ENCODE measurements at places on chromosomes 16 and 17.

DNA sequence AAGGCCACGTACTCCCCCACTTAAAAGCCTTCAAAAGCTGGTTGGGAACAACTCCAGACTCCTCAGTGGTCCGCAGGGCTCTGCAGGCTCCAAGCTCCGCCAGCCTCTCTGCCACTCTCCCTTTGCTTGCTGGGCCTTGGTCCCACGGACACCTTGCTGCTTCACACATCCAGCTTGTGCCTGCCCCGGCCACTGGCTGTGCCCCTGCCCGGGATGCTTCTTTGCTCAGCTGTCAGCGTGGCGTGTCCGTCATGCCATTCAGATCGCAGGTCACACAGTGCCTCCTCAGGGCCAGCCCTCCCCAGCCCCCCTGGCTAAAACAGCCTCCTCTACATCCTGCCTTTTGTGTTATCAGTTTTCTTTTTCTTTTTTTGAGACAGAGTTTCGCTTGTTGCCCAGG lies 11.8 kb downstream of the ASPHD1 start:
- no peak for DNase-seq

DNA sequence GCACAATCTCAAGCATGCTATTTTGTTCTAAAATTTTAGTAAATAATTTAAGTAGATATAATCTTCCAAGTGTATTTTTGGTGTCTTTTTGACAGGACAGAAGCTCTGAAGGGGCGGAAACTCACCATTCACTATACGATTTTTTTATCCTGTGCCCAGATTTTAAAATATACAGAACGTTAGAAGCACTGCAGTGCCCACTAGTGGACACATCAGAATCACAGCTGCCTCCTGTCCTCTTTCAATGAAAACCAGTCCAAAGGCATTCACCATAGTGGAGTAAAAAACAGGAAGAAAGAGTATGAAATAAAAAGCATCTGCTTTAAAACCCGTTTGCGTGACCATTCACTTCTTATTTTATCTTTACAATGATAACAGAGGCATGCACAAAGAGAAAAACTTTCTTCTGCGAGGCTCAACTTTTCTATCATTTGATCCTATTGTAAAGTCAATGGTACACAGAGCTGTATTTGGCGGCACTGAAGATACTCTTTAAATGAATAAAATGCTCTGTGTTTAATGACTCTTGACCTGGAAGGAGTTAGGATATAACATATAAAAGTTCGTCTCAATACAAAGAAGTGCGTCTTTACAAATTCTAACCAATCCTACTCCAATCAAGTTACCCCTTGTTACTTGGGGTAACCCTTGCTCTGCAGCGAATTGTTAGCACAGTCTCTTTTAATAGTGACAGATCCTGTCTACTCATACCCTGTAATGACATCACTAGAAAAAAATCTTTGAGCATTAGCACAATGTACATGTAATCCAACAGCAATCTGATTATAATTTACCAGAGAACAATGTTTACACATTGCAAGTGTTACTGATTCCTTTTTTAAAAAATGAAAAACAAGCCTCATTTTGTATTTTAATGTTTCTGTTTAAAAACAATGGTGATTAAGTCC lies 339.8 kb upstream of the PSMD7 start:
- DNase-seq, result no peak

DNA sequence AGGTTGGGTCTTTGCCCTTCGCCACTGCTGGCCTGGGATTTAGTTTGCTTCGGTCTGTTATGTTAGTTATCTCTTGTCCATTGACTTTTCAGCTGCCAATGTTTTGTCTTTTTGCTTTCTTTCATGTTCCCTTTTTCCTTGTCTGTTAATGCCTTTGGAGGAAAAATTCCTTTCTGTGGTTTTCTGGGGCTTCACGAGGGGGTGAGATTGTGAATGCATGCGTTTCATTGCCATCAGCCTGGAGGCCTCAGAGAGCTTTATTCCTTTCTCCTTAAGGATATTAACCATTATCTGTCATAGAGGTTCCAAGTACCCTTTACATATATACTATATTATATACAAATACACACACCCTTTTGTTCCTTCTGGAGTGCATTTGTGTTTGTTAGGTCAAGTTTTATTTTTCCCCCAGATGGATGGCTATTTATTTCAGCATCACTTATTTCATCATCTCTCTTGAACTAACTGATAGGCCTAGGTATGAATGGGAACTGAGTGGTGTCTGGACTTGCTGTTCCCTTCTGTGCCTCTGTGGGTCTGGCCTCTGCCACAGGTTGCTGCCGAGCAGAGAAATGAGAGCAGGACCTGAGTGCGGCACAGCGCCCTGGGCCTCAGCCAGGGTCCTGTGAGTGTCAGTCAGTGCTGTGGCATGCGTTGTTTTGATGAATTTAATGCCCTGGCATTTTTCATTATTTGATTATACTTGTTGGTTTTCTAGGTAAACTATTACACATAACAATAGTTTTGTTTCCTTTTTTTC lies 193.4 kb downstream of the LGALS9B start:
- no peak for DNase-seq

- DNase-seq, result no peak
Observed at GRCh38 chr17:51435171-51435552, 174.8 kb downstream of the UTP18 start.

GRCh38 chr16:50531359-50531758 lies 16.8 kb upstream of the NKD1 start:
- no peak for DNase-seq

GRCh38 chr17:80847496-80848230 lies 144.0 kb upstream of the CHMP6 start:
- DNase-seq, result no peak

DNA sequence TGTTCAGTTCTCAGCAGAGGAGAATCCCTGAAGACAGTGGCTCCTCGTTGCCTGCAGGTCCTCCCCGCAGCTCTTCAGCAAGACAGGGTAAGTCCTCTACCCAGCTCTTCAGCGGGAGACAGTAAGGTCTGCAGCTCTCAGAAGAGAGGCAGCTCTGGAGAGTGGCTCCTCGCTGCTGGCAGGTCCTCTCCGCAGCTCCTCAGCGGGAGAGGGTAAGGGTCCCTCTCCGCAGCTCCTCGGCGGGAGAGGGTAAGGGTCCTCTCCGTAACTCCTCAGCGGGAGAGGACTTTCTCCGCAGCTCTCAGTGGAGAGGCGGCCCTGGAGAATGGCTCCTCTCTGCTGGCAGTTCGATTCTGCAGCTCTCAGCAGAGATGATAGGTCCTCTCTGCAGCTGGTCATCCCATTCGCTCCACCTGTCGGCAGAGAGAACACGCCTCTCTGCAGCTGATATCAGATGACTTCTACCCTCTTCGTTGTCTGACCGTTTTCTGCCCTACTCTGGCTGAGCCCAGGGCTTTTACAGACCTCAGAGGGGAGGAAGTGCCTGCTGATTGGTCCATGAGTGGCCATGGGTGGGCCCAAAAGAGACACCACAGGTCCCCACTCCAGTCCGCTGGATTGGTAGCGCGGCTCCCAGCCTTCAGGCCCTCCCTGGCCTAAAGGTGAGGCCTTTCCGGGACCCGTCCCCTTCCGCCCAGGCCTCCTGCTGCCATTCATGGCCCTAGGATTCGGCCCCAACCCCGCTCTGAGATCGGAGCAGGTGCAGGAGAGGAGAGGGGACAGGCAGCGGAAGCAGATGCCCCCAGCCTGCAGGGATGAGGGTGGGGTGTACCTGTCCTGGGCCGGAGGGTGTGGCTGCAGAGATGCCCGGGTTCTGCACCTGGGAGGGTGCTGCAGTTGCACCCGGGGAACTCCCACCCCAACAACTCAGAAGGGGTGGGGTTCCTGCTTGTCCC lies 11.9 kb upstream of the SHCBP1 start:
- no peak for DNase-seq

DNA sequence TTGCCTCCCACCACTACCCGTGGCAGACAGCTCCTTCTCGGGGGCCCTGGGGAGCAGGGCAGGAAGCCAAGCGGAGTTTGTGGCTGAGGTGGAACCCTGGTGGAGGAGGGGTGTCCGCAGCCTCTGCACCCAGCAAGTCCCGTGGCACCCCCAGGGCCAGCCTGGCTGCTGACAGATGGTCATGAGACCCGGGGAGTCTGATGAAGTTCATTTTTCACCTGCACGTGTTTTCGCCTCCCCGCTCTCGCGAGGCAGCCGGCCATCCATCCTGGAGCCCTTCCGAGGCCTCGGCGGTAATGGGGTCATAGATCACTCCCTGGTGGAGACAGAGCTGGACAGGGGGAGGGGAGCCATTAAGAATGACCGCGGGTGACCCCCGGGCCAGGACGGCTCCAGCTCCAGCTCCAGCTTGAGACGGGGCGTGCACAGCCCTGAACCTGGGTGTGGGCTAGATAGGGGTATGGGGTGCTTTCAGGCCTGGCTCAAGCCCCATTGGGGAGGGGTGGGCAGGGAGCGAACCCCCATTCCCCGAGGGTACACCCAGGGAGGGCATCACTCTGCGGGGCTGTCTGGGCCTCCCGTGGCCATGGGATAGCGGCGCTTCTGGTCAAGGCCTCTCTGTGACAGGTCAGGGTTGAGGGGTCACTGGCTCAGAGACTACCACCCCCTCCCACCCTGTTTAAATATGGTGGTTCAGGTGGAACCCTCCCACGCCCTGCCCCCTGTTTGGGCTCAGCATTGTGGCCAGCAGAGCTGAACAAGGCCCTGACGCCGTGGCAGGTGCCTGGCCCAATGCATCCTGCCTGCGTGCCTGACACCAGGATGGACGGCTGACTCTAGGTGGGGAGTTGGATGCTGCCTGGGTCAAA lies 227.4 kb upstream of the GSE1 start:
- no peak for DNase-seq

DNA sequence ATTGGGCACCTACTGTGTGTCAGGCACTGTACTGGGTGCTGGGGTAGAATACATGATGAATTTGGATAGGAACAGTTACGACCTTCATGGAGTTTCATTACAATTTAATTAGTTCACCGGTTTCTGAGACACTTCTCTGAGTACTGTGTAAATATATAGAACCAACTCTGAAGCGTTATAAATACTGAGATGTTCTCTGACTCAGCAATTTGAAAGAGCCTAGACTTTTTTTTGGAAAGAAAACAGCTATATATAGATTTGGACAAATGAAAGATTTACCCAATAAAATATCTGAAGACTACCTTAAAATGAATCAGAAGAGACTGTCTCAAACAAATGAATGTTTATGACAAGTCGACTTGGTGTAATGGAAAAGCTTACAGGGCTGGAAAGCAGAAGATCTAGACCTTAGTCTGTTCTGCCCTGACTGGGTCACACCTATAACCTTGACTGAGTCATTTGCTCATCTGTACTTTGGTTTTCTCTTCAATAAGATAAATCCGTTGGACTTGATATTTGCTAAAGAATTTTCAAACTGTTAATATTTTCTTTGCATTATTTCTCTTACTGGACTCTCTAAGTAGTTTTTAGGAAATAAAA lies 4.6 kb upstream of the GAN start:
- DNase-seq, result no peak

DNA sequence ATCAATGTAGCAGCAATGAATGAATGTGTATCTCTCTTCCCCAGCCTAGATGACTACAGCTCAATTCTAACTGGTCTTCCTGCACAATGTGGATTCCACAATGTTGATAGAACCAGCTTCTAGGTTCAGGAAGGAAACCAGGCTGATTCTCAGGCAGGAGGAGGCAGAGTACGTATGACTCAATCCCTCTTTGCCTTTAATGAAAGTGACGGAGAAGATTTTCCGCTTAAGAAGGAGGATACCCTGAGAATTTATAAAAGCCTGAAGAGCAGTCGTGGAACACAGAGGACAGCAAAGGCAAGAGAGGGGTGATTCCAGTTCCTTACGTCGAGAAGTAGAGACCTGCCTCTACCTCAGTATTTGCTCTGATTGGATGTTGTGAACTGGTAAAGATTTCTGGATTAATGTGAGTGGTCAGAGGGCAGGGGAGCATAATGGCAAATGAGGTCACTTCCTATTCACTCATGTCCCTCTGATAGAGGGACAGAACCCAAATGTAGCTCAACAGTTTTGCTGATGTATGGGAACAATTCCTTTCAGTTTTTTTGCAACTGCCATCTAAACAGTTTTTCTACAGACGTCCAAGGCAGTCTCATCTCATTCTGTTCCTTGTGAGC lies 15.0 kb upstream of the SLC16A11 start:
- DNase-seq, result no peak

DNA sequence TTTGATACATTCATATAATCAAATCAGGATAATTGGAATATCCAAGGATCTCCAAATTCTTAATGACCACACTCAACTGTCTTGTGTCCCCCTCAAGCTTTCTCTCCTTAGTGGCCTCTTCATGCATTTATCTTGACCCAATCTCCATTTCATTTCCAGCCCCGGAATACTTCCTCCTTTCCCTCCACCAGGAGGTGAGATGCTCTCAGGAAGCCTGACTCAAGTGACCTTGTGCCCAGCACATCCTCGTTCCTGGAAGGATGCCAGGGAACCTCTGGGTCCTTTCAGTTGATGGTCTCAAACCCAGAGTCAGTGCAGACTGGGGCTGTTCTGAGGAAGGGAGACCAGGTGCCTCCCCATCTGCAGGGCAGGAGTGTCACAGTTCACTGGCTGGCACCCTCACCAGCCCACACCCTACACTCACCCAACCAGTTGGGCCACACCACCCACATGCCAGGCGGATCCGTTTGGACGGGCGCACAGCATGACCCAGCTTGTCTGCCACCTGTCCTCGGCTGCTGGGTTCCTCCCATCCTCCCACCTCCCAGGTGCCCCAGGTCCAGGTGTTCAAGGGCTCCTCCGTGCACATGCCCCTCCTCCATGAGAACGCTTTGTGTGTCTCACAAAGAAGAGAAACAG lies 14.0 kb upstream of the EMP2 start:
- DNase-seq, result no peak

GRCh38 chr16:49622084-49622390 lies 233.9 kb downstream of the ZNF423 start:
- no peak for DNase-seq

DNA sequence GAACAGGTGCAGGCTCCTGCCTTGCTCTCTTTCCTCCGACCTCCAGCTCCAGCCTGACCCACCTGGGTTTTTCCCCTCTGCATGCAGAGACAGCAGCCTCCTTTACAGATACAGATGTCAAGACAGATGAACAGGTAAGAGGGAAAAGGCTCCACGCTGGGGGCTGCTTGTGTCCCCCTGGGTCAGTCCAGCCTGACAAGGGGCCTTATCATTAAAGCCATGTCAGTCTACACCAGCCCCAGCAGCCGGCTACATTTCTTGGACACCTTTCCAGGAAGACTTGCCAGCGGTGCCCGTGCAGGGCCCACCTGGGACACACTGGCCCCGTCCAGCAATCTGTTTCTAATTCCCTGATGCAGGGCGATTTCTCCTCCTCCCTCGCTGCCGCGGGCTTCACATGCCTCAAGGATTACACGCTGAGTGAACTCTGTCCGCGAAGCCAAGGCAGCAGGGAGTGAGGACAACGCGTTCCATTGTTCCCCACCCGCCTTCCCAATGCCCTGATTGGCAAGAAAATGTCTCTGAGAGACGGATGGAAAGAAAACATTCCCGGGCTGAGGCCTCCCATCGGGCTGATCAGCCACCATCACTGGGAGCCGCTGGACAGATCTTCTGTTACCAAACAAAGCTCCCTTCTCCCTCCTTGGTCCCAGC lies 184.7 kb downstream of the C16orf95 start:
- DNase-seq, result no peak

- DNase-seq, result no peak
Observed at GRCh38 chr16:83308414-83308813, 499.4 kb upstream of the HSBP1 start.

- DNase-seq, result no peak
Observed at GRCh38 chr16:57862698-57863433, 60.6 kb upstream of the KIFC3 start.

Data from cerebellar nuclear complex (tissue), 1 donor.